ENCODE measurements at places on chromosomes 1 and 21.

- DNase-seq, result no peak
Measured at GRCh38 chr1:100810360-100810759, 84.3 kb downstream of the EXTL2 start.

DNA sequence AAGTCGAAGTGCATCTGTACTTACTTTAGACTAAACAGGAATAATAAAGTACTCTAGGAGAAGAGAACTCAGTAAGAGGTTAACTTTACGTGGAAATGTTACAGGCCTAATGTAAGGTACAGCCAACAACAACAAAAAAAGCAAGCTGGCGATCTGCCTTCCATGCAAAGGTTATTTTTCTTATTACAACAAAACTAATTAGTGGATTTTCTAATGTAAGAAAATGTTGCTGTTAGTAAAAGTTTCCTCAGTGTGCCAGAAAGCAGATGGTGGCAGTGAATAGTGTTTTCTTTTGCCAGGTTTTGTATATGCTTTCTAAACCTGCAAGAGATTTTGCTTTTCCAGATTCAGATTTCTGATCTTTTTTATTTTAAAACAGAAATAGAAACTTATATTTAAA lies 179.2 kb downstream of the NFIA start:
- no peak for DNase-seq

DNA sequence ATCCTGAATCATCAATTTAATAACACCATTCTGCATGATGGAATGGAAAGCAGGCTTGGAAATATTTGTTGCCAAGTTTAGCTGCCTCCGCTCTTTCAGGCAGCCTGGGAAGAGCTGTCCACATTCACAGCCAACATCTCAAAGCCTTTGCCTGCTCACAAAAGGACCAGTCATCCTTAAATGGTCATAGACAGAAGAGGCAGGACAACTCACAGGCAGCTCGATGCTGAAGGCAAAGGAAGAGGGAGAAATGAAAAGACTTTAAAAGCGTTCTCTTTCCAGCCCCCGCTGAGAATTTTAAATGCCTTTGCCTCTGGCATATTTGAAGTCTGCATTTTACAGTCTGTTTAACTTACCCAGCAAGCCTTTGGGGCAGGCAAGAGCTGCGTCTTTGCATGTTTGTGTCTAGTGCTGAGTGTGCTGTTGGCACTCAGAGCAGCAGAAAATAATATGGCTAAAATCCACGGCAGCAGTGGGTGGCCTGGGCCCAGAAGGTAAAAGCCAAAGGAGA lies 68.9 kb downstream of the NMNAT2 start:
- no peak for DNase-seq

DNA sequence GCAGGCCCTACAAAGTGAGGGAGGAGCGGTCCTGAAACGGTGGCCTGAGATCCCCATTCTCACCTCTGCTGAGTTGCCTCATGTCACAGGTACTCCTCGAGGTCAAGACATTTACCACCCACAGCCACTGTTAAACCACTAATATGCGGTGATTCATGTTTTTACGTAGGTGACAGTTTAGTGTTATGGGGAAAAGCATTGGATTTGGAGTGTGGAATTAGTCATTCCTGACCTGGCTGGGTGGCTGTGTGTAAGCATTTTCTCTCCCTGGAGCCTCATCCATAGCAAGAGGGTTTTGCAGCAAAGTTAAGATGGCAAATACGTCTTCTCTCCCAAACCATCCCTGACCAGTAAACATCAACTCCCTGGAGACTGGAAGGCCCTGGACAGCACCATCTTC lies 57.8 kb upstream of the KCNJ6 start:
- no peak for DNase-seq

DNA sequence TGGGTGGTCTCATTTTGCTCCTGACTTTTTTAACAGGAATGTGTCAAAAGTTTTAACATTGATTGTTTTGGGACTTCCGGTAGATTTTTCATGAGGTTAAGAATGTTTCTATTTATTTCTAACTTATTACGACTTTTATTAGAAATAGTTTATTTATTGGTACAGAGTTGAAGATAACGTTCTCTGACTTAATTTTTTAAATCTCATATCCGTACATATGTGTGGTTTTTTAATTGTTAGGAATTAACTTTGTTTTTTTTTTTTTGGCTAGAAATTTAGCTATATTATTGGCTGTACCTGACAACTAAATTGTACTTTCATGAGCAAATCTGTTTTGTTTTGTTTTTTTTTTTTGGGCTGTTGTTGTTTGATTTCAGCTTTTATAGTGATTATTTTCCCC lies 32.0 kb downstream of the RNF2 start:
- DNase-seq, result no peak

- no peak for DNase-seq
Measured at GRCh38 chr1:212638492-212639151, 30.1 kb downstream of the ATF3 start.

DNA sequence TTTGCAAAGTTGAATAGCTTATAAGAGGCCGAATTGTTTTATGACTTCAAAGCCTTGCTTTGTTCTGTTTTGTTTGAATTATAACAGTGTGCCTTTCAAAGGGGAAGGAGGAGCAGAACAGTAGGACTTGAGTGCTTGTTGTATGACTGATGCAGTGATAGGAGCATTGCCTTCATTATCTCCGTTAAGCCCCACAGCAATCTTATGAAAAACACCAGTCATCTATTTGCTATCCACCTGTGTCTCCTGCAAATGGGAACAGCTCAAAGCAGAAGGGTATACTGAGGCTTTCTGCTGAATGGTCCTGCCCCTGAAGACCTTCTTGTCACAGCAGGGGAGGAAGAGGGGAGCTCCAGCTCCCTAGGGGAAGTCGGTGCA lies 127.5 kb downstream of the RNF220 start:
- DNase-seq, result no peak

DNA sequence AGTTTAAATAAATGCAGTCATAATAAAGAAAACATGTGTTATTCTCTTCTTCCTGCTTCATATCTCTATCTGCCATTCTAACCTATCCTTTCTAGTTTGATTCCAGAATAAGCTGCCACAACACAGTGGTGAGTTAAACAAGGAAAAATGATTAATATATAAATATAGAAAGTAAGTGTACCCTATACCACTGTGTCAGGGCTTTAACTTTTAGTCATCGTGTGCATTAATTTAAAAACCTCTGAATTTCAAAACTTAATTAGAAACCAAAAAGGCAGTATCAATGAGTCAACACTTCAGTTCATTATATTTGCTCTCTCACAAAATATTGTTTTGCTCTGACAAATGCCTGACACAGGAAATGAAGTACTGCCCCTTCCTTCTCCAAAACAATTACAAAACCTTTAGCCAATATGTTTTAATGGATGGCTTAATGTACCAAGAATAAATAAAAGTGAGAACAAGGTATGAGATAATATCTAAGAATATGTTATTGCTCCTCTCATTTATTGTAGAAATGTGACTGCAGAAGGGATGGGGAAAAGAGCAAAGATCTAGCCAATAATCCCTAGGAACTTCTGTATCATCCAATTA lies 634.8 kb downstream of the KCNT2 start:
- no peak for DNase-seq

DNA sequence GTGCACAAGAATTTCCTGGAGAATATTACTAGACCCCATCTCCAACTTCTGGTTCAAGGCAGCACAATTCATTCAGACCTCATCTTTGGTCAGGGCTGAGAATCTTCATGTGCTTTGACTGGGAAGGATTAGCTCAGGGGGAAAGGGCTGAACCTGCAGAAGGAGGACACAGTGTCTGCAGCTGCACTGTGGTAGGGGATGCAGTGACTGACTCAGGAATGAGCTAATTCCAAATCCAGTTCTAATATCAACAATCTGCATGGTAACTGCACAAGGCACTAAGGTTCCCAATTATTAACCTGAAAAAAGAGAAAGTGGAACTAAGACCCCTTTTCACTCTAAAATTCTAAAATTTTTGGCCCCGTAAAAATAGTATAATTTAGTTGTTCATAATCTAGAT lies 31.6 kb downstream of the TTLL7 start:
- no peak for DNase-seq

DNA sequence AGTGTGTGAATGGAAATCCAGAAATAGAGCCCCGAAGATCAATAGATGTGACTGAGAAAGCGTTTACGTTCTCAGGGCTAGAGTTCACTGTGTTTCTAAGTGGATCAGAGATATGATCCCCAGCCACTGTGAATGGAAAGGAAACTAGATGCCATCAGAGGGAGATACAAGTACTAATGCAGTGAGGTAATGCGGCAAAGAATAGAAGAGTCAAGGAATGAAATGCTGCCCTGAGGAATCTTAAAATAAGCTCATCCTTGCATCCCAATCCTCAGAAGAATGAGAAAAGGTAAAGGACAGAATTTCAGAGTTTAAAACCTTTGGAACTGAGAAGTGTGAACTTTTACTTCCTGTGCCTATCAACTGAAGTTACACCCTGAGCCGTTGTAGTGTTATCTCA lies 165.5 kb upstream of the ESRRG start:
- no peak for DNase-seq

DNA sequence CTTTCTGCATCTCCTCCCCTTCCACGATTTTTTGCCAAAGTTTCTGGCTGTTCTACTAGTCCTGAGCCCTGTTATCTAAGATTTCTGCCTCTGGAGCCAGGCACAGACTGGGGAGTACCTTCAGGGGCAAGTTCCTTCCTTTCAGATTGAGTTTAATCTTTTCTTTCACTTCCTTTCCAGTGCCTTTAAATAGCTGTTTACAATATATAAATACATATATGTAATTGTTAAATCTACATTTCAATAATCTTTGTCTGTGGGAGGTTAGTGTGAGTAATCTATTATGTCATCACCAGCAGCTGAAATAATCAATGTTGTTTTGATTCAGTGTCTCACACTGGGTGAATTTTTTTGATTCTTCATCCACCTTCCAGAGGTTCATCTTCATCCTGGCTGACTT lies 31.8 kb downstream of the DIPK1A start:
- DNase-seq, result no peak

DNA sequence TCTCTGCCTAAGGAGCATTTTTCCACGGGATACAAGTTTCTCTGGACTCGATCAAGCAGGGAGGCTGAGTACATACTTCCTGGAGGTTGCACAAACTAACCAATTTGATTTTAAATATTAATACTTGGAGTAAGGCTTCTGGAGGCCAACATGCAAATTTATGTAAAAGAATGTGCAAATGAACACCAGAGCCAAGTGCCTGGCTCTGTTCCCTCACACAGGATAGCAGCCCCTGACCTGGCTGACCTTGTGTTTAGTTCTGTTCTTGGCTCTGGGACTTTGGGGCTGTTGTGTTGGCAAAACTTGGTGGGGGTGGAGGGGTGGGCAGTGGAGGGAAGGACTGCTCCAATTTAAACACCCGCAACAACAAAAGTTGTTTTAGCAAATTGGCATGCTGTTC lies 34.2 kb downstream of the CNIH3 start:
- no peak for DNase-seq

DNA sequence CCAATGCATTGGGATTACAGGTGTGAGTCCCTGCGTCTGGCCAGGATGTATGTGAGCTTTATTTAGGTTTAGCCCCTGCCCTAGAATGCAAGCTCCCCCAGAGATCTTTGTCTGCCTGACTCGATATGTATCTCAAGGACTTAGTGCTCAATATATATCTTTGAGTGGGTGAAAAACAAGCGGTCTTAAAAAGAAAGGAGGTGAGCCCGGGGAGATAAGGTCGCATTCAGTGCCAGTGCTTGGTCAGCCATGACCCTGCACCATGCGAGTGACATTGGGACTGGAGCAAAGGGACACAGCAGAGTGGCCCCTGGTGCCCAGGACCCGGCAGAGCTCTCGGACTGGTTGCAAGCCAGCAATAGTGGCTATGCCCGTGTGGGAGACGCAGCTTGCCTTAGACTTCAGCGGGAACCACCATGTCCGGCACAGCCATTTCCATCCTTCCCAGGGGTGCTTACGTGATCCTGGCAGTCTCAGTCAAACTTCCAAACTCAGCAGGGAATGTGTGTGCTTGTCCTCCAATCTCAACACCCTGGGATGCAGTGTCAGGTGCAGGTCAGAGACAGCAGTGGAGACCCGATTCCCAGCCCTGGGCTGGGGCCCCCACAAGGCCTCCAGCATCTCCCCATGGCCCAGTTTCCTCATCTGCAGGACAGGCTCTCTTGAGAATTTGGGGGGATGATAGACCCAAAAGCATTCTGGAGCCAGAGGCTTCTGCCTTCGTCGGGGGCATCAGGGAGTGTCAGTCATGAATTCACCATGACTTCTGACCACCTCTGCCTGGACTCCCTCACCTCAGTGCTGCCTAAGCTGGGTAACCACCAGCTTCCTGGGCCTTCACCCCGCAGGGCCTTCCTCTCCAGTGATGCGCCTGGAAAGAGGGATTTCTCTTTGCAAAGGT lies 1.8 kb downstream of the MX2 start:
- no peak for DNase-seq

DNA sequence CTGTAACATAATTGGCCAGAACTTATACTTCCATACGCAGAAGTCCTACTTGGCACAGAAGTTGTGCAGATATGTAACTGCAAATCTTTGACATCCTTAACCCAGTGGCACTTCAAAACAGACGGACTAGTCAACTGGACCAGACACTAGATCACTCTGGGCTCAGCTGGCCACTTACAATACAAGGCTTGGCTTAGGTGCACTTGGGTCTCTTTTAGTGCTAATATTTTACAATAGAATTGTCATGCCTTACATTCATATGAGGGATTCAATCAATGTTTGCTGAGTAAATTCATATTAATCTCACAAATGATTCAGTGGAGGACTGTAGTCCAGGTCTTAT lies 20.1 kb downstream of the XKR8 start:
- DNase-seq, result no peak

- no peak for DNase-seq
Measured at GRCh38 chr1:151171190-151171589, 4.6 kb downstream of the TMOD4 start.

- DNase-seq, result no peak
Measured at GRCh38 chr1:150558303-150558704, 9.1 kb downstream of the ADAMTSL4 start.

DNA sequence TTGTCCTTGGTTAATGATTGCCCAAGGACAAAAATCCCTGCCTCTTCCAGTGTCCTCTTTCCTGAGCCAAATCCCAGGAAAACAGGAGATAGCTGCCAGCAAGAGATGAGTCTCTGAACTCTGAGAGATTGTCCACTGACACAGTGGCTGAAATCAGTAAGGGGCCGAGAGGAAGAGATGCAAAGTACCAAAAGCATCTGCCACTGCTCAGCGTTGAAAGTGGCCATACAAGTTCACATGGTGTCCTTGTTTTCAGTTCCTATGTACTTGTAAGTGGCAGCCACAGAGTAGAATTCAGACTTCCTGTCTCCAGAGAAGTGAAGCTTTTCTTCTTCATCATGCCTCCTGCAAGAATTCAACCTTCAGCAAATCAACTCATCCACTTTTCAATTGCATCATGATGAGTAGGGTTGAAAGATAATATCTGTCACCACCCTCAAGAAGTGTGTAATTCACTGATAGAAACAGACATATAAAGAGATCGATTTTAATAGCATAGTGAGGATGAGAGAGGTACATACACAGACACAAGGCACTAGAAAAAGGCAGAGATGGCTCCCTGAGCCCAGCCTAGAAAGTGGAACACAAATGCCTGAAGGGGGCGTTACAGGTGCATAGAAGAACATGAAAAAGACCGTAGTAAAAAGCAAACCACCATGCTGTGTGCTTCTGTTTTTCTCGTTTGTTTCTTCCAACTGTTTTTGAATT lies 185.8 kb downstream of the MRPL39 start:
- DNase-seq, result peak; percentile 13
